ENCODE measurements at places on chromosomes 16 and 17.

GRCh38 chr16:56246051-56246817 is 54.9 kb downstream of the GNAO1 start:
- no peak for DNase-seq

- DNase-seq: no peak
Observed at GRCh38 chr17:37447641-37448040, 41.0 kb downstream of the TADA2A start.

DNA sequence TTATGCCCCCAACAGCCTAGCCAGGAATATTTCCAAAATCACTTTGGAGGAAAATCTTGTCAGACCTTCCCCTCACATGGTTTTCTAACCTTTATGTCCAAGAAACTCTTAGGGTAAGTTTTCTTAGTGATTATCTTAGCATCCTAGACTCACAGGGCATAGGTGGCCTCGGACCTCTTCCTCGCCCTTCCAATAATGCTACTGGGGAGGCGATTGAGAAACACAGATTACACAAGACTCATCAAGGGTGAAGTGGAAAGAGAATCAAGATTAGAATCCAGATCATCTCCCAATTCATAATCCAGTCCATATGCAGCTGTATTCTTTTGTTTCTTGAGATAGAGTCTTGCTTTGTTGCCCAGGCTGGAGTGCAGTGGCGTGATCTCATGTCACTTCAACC is 358.4 kb upstream of the CDH5 start:
- DNase-seq: no peak

DNA sequence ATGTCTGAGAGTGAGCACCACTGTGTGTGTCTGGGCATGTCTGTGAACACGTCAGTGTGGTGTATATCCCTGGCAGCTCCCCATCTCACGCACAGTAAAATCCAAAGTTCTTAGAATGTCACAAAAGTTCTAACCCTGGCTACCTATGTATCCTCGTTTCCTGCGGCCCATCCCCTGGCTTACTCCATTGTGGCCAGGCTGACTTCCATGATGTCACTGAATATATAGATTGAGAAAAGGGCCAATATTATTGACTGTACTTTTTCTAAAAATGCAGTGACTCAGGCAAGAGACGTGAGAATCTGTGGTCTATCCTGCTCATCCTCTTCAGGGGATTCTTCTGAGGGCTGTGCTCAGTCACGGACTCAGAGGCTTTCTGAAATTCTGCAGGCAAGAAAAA is 963 bp upstream of the METTL22 start:
- no peak for DNase-seq

DNA sequence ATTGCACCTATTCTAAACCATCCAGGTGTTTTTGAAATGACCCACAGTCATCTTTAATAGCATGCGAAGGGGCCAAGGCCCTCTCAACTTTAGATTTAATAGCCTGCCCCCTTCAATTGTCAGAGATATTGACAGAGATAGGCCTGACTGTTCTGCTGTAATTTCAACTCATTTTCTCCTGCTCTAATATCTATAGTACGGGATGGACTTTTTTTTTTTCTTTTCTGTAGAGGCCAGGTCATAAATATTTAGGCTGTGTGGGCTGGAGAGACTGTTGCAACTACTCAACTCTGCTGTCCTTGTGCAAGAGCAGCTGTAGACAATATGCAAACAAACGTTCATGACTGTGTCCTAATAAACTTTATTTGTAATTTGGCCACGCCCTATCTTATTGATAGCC is 24.7 kb upstream of the KRT20 start:
- no peak for DNase-seq

GRCh38 chr16:72836985-72837384 is 210.9 kb downstream of the ZFHX3 start:
- DNase-seq: no peak

GRCh38 chr16:27455700-27456099 is 53.7 kb downstream of the IL21R start:
- DNase-seq: no peak
